NAMALWA (cell line): ENCODE measurements at places on chromosomes 3 and 15.
A peak's percentile ranks its signal among the peaks of the same experiment; 100 is the strongest.

- peak; percentile 58 for DNase-seq
Measured at GRCh38 chr3:177358091-177358976, 161.1 kb upstream of the TBL1XR1 start.

DNA sequence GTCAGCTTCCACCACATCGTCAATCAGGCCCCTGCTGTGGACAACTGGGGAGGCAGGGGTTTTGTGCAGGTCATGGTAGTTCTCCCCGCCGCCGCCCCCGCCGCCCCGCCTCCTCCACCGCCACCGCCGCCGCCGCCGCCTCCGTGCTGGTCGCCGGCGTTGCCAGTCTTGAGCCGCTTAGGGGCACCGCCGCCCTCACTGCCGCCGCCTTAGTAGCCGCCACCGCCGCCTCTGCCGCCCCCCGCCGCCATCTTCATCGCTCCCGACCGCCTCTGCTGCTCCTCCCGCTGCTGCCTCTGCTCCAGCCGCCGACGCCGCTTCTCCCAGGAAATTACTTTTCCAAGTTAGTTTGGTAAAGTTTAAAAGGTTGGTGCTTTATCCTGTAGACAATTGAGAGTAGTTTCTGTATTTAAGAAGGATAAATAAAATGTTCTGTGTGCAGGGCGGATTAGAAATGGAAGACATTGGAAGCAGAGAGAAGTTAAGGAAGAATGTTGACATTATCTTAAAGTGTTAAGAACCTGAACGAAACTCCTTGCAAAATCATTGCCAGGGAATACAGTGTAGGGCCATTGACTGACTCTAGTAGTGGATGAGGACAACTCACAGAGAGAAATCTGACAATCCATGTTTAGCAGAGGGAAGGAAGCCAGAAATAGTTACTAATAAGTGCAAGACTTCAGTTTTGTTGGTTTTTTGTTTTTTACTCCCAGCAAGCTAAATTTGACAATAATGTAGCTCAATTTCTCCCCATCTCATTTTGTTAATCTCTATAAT, 53.0 kb upstream of the GOLGA8A start:
- no peak for DNase-seq

- DNase-seq: peak; percentile 36
Measured at GRCh38 chr3:150723946-150724345, 20.2 kb upstream of the ERICH6 start.

DNA sequence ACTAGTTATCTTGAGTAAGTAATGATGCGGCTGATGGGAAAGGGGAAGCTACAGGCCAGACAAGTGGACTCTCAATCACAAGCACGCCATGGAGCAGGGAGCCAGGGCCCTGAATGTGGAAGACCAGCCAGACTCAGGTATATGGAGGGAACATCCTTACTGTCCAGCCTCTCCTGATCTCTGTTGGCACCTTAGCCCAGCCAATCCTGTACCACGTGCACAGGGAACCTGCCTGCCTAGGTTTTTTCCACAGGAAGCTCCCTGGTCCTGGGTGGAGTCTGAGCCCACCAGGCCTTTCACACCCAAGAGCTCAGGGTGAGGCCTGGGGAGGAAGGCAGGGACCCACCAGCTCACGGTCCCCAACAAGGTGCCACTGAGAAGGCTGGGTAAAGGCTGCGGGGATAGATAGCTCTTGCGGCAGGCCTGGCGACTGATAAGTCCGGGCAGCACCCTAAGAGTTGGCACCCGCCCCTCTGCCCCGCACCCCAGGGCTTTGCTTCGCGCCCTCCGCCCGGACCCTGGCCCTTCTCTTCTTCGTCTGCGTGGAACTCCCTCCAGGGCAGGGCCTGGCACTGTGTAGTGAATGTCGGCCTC, 933 bp upstream of the APEH start:
- DNase-seq: no peak

- no peak for DNase-seq
Measured at GRCh38 chr3:462851-463250, 266.3 kb downstream of the CHL1 start.

- no peak for DNase-seq
Measured at GRCh38 chr15:39326306-39326975, 254.4 kb upstream of the THBS1 start.

- no peak for DNase-seq
Measured at GRCh38 chr3:137771401-137772213, 7.5 kb downstream of the SOX14 start.

DNA sequence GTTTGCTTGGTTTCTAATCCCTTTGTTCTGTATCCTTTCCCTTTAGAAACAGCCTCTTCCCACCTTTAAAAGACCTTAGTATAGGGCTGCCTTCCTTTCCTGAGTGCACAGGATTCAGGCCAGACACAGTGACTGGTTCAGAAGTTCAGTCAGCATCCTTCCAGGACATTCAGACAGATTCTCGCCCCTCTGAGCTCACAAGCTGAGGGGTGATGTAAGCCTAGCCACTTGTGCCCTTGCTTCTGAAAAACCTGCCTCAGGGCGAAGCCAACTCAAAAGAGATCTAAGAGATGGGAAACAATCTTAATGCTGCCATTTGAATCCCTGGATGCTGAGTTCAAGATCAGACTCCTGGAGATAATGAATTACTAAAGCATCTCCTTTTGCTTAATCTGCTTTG, 6.7 kb upstream of the NSMCE3 start:
- no peak for DNase-seq

GRCh38 chr3:129377615-129378014, 50.8 kb downstream of the EFCAB12 start:
- no peak for DNase-seq

DNA sequence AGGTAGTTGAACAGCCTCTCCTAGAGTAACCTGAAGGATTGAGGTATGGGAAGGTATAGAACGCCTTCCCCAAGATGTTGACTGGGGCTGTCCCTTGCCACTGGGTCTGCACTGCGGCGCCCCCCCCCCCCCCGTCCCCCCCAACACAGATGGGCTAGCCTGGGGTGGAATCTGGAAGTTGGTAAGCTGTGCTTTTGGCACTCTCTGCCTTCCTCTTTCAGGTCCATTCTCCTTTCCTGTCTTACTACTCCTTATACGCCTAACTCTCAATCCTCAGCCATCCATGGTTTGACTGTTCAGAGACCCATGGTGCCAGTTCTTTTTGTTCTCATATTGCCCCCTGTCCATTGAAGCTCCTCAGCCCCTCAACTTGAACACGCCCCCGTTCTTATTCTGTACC, 42.8 kb downstream of the MAP2K1 start:
- DNase-seq: no peak

DNA sequence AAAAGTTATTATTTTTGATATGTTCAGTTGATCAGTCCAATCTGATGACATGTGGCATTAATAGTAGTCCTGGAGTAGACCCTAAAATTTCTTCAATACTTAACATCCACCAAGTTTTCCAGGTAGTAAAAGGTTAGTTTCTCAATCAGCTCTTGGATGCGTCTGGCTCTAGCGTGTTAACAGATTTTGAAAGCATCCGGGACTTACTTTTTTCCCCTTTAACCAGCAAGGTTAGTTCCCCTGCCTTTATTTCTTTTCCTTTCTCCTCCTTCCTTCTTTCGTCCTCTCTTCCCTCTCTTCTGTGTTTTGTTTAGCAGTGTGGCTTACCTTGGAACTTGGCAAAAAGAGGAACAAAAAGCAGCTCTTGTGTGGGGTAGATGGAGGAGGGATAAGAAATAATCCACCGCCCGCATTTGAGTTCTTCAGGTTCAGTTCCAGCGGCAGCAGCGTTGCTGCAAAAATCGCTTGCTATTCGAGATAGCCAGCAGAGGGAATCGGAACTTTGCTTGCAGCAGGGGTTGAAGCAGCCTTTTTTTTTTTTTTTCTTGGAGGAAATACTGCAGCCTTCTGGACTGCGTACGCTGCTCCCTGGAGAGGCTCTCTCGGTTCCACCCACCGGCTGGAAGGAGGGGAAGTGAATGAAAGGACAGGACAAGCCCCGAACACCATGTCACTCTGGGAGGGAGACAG, at the start of gene RBMS3:
RBMS3 (plus strand) TSS at position 668 of the 690 bp plus-strand sequence.
- DNase-seq: peak; percentile 76

DNA sequence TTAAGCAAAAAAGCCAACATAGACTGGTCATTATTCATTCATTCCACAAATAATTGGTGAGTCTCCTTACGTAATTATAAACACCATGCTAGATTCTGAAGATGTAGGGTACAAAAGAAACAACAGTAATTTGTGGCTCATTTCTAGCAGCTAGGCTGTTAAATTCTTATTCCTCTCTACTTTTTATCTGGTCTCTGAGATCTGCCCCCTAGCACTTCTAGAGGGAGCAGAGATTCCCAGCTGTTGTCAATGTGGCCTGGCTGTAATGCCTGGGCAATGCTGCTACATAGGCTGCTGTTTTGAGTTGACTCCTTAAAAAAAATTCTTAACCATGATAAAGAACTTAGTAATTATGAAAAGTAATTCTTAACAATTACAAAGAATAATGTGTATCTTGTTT, 434.9 kb upstream of the THRB start:
- no peak for DNase-seq

- DNase-seq: no peak
Measured at GRCh38 chr3:127165694-127166485, 27.0 kb upstream of the PRR23E start.

GRCh38 chr3:122916580-122916979, 111.0 kb downstream of the SEMA5B start:
- no peak for DNase-seq

- no peak for DNase-seq
Measured at GRCh38 chr3:172256101-172256734, 192.0 kb downstream of the GHSR start.

GRCh38 chr3:27507111-27507510, 22.9 kb upstream of the SLC4A7 start:
- DNase-seq: no peak

GRCh38 chr15:72722071-72722696, 36.2 kb downstream of the BBS4 start:
- DNase-seq: peak; percentile 74

DNA sequence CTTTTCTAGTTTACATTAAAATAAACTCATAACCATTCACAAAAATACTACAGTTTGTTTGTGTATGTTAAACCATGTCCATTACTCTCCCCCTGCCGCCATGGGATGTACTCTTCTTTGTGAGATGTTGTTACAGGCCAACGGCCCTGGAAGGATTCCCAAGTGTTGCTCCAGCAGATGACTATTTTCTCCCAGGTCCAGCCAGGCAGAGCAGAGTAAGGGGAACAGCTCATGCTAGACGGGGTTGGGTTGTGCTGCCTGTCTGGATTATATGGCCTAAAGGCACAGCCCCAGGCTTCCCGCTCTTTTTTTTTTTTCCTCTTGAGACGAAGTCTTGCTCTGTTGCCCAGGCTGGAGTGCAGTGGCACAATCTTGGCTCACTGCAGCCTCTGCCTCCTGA, 24.5 kb upstream of the SLCO2A1 start:
- DNase-seq: no peak

DNA sequence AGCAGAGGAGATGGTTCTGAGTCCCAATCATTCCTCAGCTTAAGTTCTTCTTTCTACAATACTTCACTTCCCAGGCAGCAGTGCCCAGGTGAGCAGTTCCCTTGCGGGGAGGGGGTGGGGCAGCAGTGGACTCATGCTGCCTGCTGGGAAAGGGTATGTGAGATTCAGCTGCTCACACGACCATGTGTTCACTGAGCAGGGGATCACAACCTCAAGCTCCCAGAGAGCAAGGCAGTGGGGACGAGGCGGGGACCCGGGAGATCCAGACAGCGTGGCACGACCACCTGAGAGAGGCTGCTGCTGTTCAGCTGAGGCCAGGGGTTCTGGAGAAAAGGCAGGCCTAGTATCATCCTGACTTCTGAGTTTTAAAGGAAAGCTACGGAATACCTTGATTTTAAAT, 166.6 kb downstream of the XXYLT1 start:
- no peak for DNase-seq

- DNase-seq: no peak
Measured at GRCh38 chr15:88805031-88805780, 2.0 kb downstream of the ACAN start.

DNA sequence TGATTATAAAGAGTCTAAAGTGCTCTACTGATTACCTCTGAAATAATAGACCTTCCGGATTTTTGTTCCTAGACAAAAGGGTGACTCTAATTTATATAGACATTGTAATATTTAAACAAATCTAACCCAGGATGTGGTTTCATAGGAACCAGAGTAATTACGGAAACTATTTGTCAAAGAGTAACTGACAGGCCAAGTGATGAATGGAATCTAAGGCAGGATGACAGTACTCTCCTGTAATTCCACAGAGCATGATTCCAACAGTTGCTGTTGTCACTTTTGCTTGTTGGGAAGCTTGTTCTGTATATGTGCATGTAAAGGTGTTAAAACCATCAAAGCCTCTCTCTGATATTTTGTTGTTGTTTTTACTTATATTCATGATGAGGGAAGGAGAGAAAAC, 1141.0 kb downstream of the IGSF11 start:
- DNase-seq: no peak
